ENCODE measurements at places on chromosomes 7 and 10.

DNA sequence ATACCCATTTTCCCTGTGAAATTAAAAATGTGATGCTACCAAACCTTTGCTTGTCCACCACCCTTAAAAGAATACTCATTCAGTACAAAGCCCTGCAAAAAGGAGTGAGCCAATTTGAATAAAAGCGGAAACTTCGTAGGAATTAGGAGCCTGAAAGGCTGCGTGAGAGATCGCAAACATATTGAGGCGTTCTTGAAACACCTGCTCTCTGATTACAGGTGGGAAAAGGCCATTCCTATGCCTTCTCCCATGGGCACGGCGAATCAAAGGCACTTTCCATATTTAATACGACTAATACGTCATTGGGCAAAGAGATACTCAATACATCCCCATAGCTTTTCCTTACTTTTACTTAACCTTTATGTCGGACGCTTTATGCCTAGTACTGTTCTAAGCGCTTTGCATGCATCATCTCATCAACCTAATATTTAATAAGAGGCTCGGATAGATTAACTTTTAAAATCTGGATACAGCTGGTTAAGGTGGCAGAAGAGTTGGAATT, 30.9 kb upstream of the KMT2E start:
- DNase-seq: no peak

GRCh38 chr10:4776234-4776638, 49.8 kb upstream of the AKR1E2 start:
- DNase-seq: no peak

- DNase-seq: no peak
These were observed 32.5 kb downstream of the NUB1 start for GRCh38 chr7:151374139-151374538.

- peak; percentile 58 for DNase-seq
These were observed 72.6 kb downstream of the KCNMA1 start for GRCh38 chr10:77564731-77565589.

DNA sequence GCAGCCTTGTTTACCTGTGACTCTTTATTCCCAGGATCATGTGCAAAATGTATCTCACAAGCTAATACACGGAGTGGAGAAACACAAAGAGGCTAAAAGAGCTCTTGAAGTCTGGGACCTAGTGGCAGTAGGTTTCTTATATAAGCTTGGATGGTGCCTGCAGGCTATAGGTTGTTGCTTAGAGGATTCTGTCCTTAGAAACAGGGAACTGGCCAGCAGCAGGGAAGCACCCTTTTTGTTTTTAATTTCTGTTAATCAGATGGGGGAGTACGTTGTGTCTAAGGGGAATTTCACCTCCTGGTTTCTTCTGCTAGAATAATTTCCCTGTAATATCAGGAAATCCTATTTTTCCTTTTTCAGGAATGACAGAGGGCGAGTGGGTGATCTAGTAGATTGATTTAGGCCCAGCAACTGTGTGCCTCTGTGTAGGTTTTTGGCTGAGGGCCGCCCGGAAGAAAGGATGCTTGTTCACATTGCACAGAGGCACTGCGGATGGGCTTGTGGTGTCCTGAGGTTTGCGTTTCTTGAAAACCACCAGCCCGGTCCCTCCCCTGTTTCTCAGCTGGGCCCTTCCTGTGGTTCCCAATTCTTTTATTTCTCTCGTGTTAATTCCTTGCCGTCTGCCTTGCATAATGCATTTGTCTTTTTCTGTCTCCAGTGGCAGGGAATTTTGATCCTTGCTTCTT, 158.0 kb downstream of the CAMK1D start:
- no peak for DNase-seq

- DNase-seq: no peak
These were observed 138.8 kb downstream of the CFAP58 start for GRCh38 chr10:104492329-104492940.

GRCh38 chr7:68504716-68505115, 1093.6 kb upstream of the AUTS2 start:
- DNase-seq: no peak

DNA sequence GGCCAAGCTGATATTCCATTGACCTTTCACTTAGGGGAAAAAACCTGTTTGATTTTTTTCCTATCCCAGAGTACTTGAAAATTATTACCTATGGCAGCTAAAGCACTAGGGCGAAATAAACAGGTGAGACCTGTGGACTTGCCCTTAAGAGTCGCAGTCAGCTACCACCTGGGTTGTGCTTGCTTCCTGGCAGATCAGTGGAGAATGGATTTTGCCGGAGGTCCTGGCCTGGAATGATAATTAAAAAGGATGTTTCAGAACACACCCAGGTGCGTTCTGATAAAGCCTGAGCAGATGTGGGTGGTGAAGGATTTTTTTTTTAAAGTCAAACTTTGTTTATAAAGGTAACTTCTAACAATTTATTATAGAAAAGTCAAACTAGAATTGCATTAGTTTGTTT, 59.1 kb downstream of the AUTS2 start:
- no peak for DNase-seq

DNA sequence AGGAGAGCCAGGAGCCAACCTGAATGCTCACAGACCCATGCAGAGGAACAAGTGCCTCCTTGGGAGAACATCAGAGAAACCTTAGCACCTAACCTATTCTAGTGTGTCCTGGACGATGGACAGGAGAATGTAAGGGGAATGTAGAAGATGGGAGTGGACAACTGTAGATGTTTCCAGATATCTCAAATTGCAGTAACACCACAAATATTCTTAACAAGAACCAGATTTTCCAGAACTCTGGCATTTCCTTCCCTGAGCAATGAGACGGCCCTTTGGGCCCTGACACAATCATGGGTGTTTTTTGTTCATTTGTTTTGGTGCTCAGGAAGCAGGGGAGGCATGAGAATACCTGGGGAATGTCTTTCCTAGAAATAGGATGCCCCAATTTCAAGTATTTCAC, 196.1 kb upstream of the PRSS1 start:
- no peak for DNase-seq

DNA sequence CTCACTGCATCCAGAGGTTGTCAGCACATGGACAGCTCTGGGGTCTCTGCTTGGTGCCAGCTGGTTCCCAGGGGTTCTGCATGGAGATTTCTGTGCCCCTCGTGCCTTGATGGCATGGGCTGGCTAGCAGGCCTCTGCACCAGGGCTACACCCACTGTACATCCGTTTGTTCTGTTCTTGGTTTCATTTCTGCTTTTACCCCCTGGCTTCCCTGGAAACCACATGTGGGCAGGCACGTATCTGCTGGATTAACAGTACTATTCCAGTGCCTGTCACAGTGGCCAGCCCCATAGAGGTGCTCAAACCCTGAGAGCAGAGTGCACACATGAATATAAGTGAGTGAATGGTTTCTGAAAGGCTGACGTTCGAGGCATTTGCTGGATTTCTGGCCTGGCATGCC, 207.2 kb upstream of the GPR26 start:
- no peak for DNase-seq

GRCh38 chr7:80335511-80336231, 176.2 kb downstream of the GNAT3 start:
- DNase-seq: no peak

DNA sequence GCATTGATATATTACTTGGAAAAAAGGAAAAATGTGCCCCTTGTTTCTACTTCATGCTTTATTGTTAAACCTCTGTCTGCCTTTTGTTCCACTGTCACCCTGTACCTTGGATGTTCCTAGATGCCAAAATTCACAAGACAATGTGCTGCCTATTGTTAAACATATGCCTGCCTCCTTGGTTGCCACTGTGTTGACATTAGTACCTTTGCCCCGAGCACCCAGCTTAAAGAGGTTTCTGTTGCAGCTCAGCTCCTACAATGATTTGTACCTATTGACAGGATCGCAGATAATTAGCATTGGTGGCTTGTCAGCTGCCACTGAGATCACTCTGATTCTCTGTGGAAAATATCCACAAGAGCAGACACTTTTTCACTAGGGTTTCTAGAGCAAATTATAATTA, 188.0 kb downstream of the KCND2 start:
- no peak for DNase-seq

GRCh38 chr7:133268355-133268754, 15.5 kb downstream of the EXOC4 start:
- DNase-seq: no peak

- peak; percentile 97 for DNase-seq
These were observed 222.4 kb downstream of the RPS24 start for GRCh38 chr10:78255796-78256638.

GRCh38 chr7:157612664-157613561, 276.1 kb downstream of the DNAJB6 start:
- DNase-seq: no peak

- no peak for DNase-seq
These were observed 74.7 kb upstream of the PPP2R2D start for GRCh38 chr10:131825960-131826650.

GRCh38 chr10:124606822-124607221, 137.4 kb downstream of the FAM53B start:
- no peak for DNase-seq

DNA sequence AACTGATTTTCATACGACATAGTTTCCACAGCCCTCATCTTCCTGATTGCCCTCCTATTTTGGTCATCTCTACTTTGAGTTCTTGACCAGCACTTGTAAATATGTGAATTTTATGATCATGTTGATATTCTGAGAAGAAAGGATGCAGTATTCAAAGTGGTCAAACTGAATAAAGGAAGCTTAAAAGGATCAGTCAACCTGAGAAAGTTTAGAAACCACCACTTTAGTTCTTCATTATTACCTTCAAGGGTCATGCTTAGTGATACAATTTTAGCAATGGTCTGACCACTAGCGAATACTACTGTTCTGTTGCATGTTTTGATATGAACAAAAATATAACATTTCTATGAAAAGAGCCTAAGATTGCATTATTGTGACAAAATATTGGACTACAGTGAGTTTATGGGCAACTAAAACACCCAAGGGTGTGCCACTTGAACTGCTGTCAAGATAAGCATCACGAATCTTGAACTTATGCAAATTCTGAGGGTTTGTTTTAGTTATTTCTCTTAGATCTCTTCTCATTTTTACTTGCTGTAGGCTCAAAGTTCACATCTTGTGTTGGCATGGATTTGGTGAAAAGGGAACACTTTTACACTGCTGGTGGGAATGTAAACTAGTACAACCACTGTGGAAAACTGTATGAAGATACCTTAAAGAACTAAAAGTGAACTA, 247.7 kb downstream of the IPMK start:
- DNase-seq: no peak

GRCh38 chr7:142523821-142524460, 225.3 kb upstream of the PRSS1 start:
- DNase-seq: no peak

- no peak for DNase-seq
These were observed 160.0 kb downstream of the SLIT1 start for GRCh38 chr10:97025613-97026242.

DNA sequence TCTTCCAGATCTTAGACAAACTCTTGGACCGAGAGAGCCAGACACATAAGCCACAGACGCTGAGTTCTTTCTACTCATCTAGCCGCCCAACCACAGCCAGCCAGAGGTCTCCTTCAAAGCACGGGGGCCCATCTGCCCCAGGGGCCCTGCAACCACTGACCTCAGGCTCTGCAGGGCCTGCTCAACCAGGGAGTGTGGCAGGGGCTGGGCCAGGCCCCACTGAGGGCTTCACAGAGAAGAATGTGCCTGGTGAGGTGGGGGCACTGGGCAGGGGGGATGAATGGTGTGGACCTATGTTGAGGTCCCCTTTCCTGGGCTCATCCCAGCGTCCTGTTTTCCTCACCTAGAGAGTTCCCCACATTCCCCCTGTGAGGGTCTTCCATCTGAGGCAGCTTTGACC, 11.4 kb downstream of the ZSWIM8 start:
- DNase-seq: no peak

GRCh38 chr10:58674251-58674650, 161.6 kb downstream of the BICC1 start:
- DNase-seq: no peak

- peak; percentile 49 for DNase-seq
These were observed 13.0 kb downstream of the OR9A2 start for GRCh38 chr7:143013893-143014292.

GRCh38 chr7:84790882-84791281, 396.0 kb downstream of the SEMA3D start:
- peak; percentile 24 for DNase-seq

DNA sequence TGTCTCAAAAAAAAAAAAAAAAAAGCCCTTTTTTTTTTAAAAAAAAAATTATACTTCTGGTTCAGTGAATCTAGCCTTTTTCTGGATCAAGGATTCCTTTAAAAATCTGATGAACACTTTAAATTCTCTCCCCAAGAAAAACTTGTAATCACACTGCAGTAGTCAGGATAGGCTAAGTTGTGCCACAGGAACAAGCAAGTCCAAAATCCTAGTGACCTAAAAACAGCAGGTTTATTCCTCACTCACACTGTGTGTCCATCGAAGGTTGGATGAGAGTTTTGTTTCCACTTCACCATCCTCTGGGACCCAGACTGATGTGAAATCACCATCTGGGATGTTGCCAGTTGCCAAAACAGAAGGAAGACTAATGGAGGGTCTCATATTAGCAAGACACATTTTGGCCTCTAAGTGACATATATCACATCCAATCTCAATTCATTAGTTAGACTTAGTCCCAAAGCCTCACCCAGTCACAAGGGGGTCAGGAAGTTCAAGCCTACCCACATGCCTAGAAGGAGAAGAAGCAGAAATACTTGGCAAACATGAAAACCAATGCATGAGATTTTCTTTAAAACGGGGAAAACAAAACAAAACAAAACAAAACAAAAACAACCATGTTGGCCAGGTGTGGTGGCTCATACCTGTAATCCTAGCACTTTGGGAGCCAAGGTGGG, 32.7 kb downstream of the CYP17A1 start:
- no peak for DNase-seq

GRCh38 chr7:158028290-158028941, 559.2 kb downstream of the PTPRN2 start:
- DNase-seq: no peak

- DNase-seq: peak; percentile 15
These were observed 11.1 kb upstream of the CRTAC1 start for GRCh38 chr10:98041352-98042043.

GRCh38 chr10:116056445-116057293, 216.3 kb downstream of the GFRA1 start:
- no peak for DNase-seq

DNA sequence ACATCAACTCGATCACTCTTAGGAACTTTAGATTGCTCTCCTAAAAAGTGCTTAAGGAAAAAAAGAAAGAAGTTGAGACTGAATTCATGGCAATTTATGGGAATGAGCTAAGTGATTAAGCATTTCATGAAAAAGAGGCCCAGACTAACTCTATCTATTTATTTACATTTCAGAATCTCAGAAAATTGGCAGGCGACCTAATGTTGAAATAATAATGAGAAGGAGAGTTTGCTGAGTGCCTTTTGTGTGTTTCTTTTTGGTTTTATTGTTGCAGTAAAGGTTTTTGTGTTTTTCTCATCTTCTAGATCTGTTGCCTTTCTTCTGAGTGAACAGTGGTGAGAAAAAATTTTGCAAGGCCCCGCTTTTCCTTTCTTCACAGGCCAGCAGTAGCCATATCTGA, 3.8 kb downstream of the GRK5 start:
- no peak for DNase-seq
